CD8-positive, alpha-beta memory T cell (primary cell): ENCODE measurements at places on chromosomes 2 and 18. TPM values are rescaled to one million over a fixed set of nuclear protein-coding genes. Genes with fewer than 3 reads are reported as not detected.

- peaks cover 4% of the 10 kb centered on the region for H3K36me3 ChIP-seq
- no peaks in the 10 kb centered on the region for H3K27me3 ChIP-seq
- DNase-seq, result peak; percentile 15
- peaks cover 57% of the 10 kb centered on the region for H3K4me1 ChIP-seq
- H3K27ac ChIP-seq, result peak overlapping the region; percentile 67
Observed at GRCh38 chr2:85583667-85584353, 421 bp upstream of the VAMP5 start.

DNA sequence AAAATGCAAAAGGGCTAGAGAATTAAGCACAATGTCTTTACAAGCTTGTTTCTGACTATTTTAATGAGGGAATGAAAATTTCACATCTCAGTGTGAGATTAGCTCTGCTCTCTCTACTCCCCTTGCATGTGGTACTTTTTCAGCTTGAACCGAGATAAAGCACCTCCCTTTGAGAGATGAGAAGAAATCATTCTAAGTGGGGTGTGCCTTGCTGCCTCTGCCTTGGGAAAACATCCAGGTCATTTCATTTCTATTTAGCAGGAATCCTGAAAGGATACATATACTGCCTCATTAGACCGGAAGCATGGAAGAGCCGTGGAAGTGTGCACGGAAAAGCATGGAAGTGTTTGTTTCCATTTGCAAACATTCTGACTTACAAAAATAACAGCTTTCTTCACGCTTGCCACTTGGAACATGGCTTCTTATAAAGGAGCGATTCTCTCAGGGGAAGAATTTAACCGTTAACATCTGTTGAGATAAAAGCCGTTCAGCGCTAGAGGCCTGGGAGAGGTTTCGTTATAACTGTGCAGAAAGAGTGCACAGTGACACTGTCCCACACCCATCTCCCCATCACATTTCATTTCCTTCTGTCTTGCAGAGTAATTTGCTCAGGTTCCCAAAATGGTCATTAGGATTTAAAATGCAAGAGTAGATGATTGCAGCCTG lies 16.7 kb downstream of the NOSTRIN start:
- H3K36me3 ChIP-seq, result no peaks in the 10 kb centered on the region
- DNase-seq, result no peak
- no peak overlapping the region for H3K27ac ChIP-seq
- H3K4me1 ChIP-seq, result no peaks in the 10 kb centered on the region

GRCh38 chr18:60936101-60936500 lies 397.1 kb upstream of the CDH20 start:
- no peaks in the 10 kb centered on the region for H3K4me1 ChIP-seq
- H3K36me3 ChIP-seq, result no peaks in the 10 kb centered on the region
- no peak overlapping the region for H3K4me3 ChIP-seq
- H3K27ac ChIP-seq, result no peak overlapping the region
- no peaks in the 10 kb centered on the region for H3K27me3 ChIP-seq
- DNase-seq, result no peak

- H3K36me3 ChIP-seq, result no peaks in the 10 kb centered on the region
- no peak overlapping the region for H3K27ac ChIP-seq
- H3K4me3 ChIP-seq, result no peak overlapping the region
- no peaks in the 10 kb centered on the region for H3K4me1 ChIP-seq
- no peaks in the 10 kb centered on the region for H3K27me3 ChIP-seq
Observed at GRCh38 chr2:36385603-36386002, 30.0 kb downstream of the CRIM1 start.

DNA sequence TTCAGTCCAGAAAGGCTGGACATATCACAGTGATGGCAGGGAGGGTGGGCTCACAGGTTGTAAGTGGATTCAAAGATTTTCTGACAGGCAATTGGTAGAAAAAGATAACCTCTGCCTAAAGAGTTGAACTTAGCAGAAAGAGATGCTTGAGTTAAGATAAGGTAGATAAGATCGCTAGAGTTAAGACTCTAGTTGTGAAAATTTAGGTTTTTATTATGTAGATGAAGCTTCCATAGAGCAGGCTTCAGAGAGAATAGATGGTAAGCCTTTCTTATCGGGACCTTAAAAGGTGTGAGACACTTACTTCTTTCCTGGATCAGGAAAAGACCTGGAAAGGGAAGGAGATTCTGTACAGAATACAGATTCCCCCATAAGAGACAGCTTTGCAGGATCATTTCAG lies 134.4 kb downstream of the GULP1 start:
- H3K27ac ChIP-seq, result no peak overlapping the region
- no peak overlapping the region for H3K4me3 ChIP-seq
- no peaks in the 10 kb centered on the region for H3K36me3 ChIP-seq
- no peaks in the 10 kb centered on the region for H3K4me1 ChIP-seq
- no peaks in the 10 kb centered on the region for H3K27me3 ChIP-seq

Gene SLC39A6
- total RNA-seq, result 43.8 TPM

Gene SH3RF3
- 0.31 TPM for total RNA-seq

Gene UGT1A8
- total RNA-seq, result not detected
